Fibroblast of pulmonary artery (primary cell): ENCODE measurements at places on chromosomes 13 and 19.
A peak's percentile ranks its signal among the peaks of the same experiment; 100 is the strongest.

- peak; percentile 37 for DNase-seq
These were observed 29.4 kb downstream of the DIAPH3 start for GRCh38 chr13:60134376-60134775.

DNA sequence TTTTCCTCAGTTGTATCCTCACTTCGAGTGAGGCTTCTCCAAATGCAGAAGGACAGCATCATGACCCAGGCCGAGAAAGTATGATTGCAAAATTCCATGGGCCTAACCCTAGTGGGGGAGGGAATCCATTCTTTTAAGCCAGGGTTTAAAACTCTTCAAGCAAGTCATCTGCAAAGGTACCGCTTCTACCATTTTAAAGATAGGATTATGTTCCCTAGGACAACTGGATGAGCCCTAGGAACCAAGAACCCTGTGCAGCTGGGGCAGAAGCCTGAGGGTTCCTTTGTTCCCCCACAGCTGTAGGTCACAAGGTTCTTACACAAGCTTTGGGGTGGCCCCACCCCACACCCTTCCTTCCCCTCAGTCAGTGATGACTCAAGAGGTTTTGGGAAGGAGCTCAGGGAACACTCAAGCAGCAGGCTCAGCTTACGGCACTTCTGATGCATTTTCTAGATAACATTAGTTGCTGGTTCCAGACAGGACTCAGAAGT lies 13.5 kb downstream of the ARL11 start:
- DNase-seq = peak; percentile 91

- no peak for DNase-seq
These were observed 3.6 kb downstream of the UQCR11 start for GRCh38 chr19:1601613-1602064.

DNA sequence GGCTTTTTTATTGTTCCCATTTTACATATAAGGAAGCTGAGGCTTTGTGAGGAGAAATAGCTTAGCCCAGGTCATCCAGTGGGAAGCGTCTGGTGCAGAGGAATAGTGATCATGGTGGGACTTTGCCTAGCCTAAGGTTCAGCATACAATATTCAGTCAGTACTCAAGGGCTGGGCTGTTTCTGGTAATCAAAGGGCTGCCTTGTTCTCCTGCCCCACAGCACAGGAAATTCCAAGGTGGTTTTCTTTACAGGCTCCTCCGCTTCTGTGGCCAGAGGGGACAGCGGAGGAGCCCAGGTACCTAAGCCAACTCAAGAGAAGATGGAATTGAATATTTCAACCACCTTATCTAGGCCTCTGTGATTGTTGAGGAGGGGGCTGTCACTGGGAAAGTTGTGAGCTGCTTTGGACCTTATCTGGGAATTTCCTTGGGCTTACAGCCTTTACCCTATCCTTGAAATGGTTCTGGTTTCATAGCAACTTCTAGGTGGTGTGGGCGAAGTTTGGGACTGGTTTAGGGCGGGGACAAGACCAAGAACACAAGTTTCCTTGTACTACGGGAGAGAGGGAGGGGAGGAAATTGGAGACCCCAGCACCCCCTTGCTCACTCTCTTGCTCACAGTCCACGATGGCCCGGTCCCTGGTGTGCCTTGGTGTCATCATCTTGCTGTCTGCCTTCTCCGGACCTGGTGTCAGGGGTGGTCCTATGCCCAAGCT lies at the start of gene MIA:
Gene MIA, plus strand, starts transcription at position 606 of the 716 bp plus-strand sequence. Its CDS starts 22 bp downstream, at position 628.
- no peak for DNase-seq

DNA sequence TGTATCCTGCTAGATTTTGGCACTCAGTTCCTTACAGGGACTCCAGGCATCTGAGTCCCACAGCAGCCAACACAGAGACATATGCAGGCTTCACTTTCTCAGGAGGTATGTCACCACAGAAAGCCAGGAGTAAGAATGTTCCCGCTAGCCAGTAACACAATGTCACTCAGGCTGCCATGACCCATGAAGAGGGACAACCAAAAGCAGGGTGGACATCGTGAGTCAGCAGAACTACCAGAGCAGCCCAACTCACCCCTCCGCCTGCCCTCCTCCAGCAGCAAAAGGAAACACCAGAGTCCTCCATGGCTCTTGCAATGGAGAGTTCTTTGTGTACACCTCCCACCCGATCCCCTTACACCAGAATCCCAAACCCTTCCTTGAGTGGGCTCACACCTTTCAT lies 95.4 kb downstream of the CRYL1 start:
- DNase-seq = no peak

DNA sequence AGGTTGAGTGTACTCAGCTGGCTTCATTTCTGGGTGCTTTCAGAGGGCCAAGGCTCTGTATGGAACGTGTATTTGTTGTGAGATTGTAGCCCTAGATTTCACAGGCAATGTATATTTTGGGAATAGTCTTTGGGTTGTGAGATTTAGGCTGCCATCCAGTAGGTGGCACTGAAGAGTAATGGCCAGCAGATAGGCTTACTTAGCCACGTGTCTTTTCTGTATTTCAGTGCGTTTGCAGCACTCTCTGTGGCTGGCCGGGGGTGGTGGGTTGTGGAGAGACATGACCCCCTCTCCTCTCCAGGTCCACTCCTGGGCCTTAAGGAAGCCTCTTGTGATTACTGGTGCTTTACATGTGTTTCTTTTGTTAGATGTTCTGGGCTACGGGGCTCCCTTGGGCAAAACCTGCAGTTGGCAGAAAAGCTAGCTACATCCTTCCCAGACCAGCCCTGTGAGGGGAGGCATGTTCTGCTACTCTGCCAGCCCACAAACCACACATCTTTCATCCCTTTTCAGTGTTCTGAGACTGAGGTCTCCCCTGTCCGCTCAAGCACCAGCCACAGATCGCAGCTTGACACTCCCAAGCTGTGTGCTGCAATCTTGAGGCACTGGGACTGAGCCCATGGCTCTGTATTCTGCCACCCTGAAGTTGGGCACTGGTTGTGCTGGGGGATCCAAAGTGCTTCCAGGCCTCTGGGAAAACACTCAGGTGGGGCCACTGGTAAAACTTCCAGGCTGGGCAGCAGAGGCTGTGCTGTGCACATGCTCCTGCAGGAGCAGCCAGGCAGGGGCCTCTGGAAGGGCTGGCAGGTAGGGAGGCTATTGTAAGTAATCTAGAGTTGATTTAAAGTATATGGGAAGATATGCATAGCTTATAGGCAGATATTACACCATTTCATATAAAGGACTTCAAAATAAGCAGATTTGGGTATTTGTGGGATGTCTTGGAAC lies 1096.8 kb upstream of the PCDH20 start:
- peak; percentile 33 for DNase-seq

- no peak for DNase-seq
These were observed 14.3 kb downstream of the MISP start for GRCh38 chr19:765179-765738.

- DNase-seq = no peak
These were observed 141.3 kb downstream of the FGF9 start for GRCh38 chr13:21812192-21812626.

DNA sequence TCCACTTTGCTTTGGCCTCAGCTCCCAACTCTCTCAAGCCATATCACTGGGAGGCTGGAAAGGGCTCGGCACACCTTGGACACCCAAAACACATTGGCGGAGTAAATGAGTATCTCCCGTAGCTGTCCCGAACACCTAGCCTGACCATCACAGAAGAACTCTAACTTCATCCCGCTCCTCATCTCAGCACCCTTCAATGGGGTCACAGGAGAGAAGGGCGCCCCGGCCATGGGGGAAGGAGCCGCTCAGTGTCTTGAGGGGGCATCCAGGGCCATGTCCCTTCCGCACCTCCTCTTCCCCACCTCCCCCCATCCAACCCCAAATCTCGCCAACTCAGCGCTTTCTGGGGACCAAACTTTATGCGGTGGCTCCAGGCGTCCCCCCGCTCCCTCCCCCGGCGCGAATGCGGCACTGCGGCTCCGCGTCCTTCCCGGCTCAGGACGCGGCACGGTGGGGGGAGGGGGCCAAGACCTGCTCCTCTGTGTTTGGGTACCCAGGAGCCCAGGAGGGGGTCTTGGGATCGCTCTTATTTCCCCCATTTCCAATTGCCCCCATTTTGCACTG lies 3.0 kb downstream of the KCNC3 start:
- DNase-seq = no peak

- peak; percentile 62 for DNase-seq
These were observed 12.5 kb downstream of the ZNF611 start for GRCh38 chr19:52722062-52723003.

DNA sequence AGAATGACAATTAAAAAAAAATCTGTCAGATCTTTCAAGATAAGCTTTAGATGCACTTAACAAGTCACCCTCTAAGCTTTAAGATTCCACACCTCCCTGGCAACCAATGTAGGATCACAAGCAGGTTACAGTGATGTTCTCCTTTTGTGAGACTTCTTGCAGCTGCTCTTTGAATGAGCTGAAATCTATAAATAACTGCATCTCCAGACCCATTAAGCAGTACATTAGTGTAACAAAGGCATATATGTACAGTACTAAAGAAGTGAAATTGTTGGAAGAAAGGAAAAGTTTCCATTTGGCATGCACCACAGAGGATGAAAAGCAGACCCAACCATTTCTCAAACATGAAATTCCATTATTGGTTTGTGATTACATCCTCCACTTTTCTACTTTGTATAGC lies 364.7 kb downstream of the ENOX1 start:
- DNase-seq = no peak

- no peak for DNase-seq
These were observed 42.6 kb upstream of the STK24 start for GRCh38 chr13:98619556-98619955.

GRCh38 chr13:99382428-99383133 lies 75.4 kb upstream of the GPR183 start:
- no peak for DNase-seq

GRCh38 chr19:15506074-15506571 lies 2.2 kb upstream of the CYP4F22 start:
- no peak for DNase-seq

- DNase-seq = no peak
These were observed 5.8 kb downstream of the SLC39A3 start for GRCh38 chr19:2733930-2734588.

GRCh38 chr19:18533058-18533457 lies 10.3 kb downstream of the FKBP8 start:
- DNase-seq = no peak

GRCh38 chr19:7681340-7682174 lies 924 bp downstream of the TRAPPC5 start:
- peak; percentile 80 for DNase-seq

GRCh38 chr19:953445-954271 lies 27.8 kb downstream of the ARID3A start:
- no peak for DNase-seq
